ENCODE measurements at places on chromosomes 1 and 21. TPM values are rescaled to one million over a fixed set of nuclear protein-coding genes. Genes with fewer than 3 reads are reported as not detected.

GRCh38 chr1:205128050-205128449 is 6.3 kb upstream of the RBBP5 start:
- H3K4me3 ChIP-seq = no peak overlapping the region
- H3K4me1 ChIP-seq = no peaks in the 10 kb centered on the region
- DNase-seq = no peak
- no peak overlapping the region for H3K27ac ChIP-seq
- H3K36me3 ChIP-seq = no peaks in the 10 kb centered on the region

DNA sequence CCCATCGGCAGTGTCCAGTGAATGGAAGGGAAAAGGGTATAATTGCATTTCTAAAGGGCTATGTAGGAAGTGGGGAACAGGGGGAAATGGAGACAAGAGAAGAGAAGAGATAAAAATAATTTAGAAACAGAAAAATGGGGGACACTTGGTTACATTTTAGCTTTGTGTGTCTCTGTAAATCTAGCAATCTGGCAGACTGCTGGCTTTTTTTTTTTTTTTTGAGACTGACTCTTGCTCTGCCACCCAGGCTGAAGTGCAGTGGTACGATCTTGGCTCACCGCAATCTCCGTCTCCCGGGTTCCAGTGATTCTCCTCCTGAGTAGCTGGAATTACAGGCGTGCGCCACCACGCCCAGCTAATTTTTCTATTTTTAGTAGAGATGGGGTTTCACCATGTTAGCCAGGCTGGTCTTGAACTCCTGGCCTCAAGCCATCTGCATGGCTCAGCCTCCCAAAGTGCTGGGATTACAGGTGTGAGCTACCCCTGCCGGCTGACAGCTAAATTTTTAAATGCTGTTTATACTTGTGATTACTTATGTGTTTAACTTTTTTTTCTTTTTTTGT is 53.4 kb downstream of the AGPAT3 start:
- H3K4me1 ChIP-seq = peaks cover 43% of the 10 kb centered on the region
- peaks cover 9% of the 10 kb centered on the region for H3K36me3 ChIP-seq
- no peak overlapping the region for H3K4me3 ChIP-seq
- H3K27me3 ChIP-seq = no peaks in the 10 kb centered on the region
- H3K27ac ChIP-seq = no peak overlapping the region
- no peak for DNase-seq

DNA sequence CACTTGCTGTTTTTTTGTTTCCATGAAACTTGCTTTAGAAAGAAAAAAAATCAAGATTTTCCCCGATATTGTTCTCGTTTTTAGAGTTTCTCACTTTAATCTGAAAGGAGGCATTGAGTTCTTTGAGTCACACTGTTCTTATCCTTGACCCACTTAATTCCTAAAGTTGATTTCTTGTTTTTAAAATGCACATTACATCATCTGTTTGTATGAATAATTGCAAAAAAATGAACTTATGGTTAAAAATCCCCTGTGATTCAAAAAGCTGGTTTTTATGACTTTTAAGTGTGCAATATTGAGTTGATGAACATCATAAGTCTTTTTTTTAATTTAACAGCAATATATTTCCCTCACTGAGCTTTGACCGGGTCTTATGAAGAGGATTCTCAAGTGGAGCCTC is 131.6 kb downstream of the SNX7 start:
- H3K27me3 ChIP-seq = no peaks in the 10 kb centered on the region
- no peaks in the 10 kb centered on the region for H3K36me3 ChIP-seq
- H3K4me1 ChIP-seq = no peaks in the 10 kb centered on the region
- H3K27ac ChIP-seq = no peak overlapping the region

DNA sequence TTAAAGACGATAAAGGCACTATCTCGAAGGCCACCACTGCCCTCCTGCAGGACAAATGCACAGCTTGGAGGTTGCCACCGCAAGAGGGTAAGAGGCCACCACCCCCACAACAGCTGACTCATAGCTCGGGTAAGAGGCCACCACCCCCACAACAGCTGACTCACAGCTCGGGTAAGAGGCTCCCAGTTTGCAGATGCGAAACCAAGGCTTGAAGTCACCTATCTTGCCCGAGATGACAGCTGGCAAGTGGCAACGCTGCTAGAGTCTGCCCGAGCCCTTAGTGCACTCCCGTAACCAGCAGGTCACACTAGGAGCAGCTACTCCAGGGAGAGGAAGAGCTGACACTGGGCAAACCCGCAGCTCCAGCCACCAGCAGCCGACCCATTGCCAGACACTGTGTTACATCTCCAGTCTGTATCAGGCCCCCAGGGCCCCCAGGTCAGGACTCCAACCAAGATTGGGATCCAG is 17.1 kb upstream of the SPSB1 start:
- no peak for DNase-seq
- H3K4me1 ChIP-seq = peaks cover 13% of the 10 kb centered on the region
- H3K27ac ChIP-seq = no peak overlapping the region
- H3K27me3 ChIP-seq = no peaks in the 10 kb centered on the region
- H3K36me3 ChIP-seq = peaks cover 18% of the 10 kb centered on the region
- no peak overlapping the region for H3K4me3 ChIP-seq

DNA sequence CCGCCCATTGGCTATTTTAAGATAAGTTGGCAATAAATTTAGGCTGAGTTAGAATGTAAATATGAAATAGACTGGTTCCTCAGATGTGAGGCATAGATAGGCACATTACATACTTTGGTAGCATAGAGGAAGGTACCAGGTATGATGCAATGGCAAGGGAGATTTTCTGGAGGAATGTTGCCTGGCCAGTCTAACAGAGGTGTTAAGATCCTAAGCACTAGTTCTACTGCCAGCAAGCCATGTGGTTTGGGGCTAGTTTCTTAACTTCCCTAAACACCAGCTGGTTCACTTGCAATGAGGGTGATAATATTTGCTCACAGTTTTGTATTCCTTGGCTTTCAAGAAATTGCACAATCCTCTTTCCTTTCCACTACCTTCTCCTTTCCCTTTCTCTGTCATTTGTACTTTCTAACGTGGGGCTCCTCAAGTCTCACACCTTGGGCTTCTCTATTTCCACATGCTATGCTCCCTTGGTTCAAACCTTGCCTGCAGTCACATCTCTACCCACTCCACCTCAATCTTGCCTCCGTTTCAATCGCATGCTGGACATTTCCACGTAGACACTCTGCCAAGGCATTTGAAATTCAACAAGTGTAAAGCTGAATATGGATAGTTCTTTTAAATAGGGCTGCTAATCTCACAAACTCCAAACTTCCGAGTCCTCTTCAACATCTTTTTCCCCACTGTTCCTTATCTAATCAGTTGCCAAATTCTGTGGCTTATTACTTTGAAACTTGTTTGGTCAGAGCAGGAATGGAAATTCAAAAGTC is 4.7 kb upstream of the CD55 start:
- no peaks in the 10 kb centered on the region for H3K36me3 ChIP-seq
- H3K4me3 ChIP-seq = no peak overlapping the region
- no peak overlapping the region for H3K27ac ChIP-seq
- no peak for DNase-seq
- H3K4me1 ChIP-seq = peaks cover 11% of the 10 kb centered on the region

GRCh38 chr1:232676307-232676706 is 46.4 kb upstream of the SIPA1L2 start:
- no peaks in the 10 kb centered on the region for H3K27me3 ChIP-seq
- H3K4me1 ChIP-seq = no peaks in the 10 kb centered on the region
- no peaks in the 10 kb centered on the region for H3K36me3 ChIP-seq

- no peak overlapping the region for H3K27ac ChIP-seq
- H3K4me1 ChIP-seq = peaks cover 19% of the 10 kb centered on the region
- DNase-seq = no peak
- H3K27me3 ChIP-seq = no peaks in the 10 kb centered on the region
- H3K36me3 ChIP-seq = peaks cover 65% of the 10 kb centered on the region
- no peak overlapping the region for H3K4me3 ChIP-seq
These were observed 38.7 kb upstream of the IPO9 start for GRCh38 chr1:201790261-201790660.

SFT2D2 gene
- 25.7 TPM for total RNA-seq
